SJCRH30 (cell line): ENCODE measurements at places on chromosomes 3 and 15.

- DNase-seq: no peak
Observed at GRCh38 chr15:37221671-37222145, 121.4 kb upstream of the MEIS2 start.

- DNase-seq: no peak
Observed at GRCh38 chr15:85354948-85355347, 25.5 kb upstream of the AKAP13 start.

- DNase-seq: no peak
Observed at GRCh38 chr3:158711886-158712285, 20.4 kb downstream of the RARRES1 start.

- DNase-seq: no peak
Observed at GRCh38 chr15:92648190-92648875, 7.2 kb downstream of the FAM174B start.

DNA sequence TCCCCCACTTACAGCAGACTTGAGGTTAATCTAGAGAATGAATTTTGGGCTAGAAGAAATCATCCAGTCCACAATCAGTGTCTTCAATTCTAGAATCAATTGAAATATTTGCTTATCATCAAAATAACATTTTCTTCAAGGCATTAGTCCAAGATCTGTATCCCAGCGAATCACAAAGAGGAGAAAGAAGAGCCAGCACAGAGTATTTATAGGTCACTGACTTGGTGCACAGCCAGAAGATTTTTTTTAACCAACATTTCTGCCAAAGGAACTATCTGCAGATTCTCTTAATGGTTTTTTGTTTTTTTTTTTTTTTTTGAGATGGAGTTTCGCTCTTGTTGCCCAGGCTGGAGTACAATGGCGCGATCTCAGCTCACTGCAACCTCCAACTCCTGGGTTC, 178.2 kb downstream of the TNIK start:
- no peak for DNase-seq

GRCh38 chr3:43523454-43524053, 98.3 kb downstream of the ANO10 start:
- DNase-seq: no peak

GRCh38 chr3:38139191-38139590, 730 bp downstream of the MYD88 start:
- DNase-seq: no peak

- DNase-seq: no peak
Observed at GRCh38 chr3:171183042-171183441, 156.5 kb upstream of the SLC2A2 start.
